ENCODE measurements at places on chromosomes 7 and 10. TPM values are rescaled to one million over a fixed set of nuclear protein-coding genes. Genes with fewer than 3 reads are reported as not detected.

UCMA gene
- total RNA-seq: not detected

TMEM196 gene
- total RNA-seq: not detected

IFIT3 gene
- 0.35 TPM for total RNA-seq

TCF7L2 gene
- total RNA-seq: 0.89 TPM

CDHR1 gene
- total RNA-seq: 1.7 TPM

DNA sequence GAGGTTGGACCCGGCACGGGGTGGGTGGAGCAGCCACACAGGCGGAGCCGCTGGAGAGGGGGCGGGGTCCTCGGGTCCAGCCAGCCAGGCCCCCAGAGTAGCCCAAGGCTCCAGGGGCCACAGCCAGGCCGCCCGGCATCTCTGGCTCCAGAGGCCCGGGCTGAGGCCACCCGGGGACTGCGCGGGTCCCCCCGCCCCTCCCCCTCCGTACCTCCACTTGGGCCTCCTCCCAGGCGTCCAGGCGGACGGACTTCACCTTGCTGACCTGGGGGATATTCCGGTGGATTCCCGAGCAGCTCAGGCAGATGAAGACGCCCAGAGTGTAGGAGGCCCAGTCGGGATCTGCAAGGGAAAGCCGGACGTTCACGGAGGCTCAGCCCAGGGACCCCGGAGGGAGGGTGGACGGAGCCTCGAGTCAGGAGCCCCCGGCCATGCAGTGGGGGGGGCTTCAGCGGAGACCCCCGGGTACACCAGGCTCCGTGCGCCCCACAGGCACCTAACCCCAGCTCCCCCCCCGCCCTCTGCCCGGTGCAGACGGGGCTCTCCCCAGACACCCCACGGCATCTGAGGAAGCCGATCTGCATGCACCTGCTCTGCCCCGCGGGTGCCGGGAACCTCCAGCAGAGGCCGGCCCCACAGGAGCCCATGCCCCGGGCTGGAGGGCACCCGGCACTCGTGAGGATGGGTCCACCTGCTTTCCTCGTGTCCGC, 19.2 kb downstream of the ADAP1 start:
- H3K4me1 ChIP-seq: no peaks in the 10 kb centered on the region
- no peak for DNase-seq
- no peak overlapping the region for H3K4me3 ChIP-seq
- H3K27ac ChIP-seq: no peak overlapping the region
- H3K27me3 ChIP-seq: no peaks in the 10 kb centered on the region

DNA sequence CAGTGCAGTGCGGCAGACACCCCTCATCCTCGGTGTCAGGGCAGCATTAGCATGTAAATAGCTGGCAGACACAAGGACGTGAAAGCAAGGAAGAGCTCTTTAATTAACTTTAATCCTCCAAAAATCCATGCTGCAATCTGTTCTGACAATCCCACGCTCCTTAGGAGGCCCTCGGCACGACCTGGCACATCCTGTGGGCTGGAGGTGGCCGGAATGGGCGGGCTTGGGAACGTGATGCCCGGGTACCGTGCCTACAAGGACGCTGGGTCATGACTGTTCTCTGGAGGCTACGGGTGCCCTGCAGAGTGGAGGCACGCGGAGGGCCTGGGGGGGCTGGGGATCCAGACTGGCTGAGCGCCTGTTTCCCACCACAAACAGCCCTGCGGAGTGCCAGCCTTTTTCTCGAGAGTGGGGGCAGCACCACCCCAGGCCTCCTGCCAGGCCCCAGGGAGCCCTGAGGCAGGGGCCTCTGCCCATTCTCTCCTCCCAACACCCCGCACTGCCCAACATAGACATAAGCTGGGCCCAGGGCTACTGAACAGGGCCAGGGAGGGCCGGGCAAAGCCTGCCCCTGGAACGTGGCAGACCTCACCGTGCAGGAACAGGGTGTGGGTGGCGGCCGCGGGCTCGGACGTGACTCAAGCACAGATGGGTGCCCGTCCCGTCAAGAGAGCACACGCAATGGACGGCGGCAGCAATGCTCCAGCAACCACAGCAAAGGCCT, 189.3 kb downstream of the MAD1L1 start:
- no peak overlapping the region for H3K4me3 ChIP-seq
- no peak overlapping the region for H3K27ac ChIP-seq
- no peaks in the 10 kb centered on the region for H3K36me3 ChIP-seq
- DNase-seq: no peak
- no peaks in the 10 kb centered on the region for H3K27me3 ChIP-seq

- no peaks in the 10 kb centered on the region for H3K27me3 ChIP-seq
- no peak overlapping the region for H3K27ac ChIP-seq
- H3K36me3 ChIP-seq: peaks cover 34% of the 10 kb centered on the region
- no peak for DNase-seq
Measured at GRCh38 chr7:128084896-128085608, 53.8 kb upstream of the LRRC4 start.

DNA sequence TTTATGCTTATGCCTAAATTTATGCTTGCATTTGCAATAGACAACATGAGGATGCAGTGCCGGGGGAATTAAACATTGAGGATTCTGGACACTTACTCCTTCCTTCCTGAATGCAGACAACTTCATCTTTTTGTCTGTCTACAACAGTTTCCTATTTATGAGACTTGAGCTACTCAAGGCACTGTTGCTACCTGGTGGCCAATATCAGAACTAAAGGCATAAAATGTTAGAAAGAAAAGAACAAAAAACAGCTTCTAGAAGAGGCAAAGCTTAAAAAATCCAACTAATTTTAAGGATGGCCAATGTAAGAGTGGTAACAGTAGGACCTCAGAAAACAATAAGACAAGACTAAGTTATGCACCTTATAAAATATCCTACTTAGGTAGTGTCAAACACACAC, 144.5 kb upstream of the PTN start:
- no peak overlapping the region for H3K27ac ChIP-seq
- DNase-seq: no peak
- no peaks in the 10 kb centered on the region for H3K4me1 ChIP-seq
- no peak overlapping the region for H3K4me3 ChIP-seq

DNA sequence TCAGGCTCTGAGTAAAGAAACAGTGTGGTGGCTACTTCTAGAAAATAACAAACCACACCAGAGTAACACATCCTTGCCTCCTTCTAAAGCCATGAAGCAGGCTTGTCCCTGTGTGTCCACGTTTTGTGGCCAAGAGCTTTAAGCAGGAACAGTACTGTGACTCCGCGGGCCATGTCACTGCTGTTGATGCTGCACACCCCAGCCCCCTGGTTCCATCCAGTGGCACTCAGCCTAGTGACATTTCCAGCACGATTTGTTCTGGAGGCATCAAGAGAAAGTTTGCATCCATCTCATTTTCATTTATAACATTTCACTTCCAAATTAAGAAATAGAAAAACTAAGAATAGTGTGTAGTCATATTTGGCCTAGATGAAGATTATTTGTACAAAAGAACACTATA, 211.3 kb downstream of the PAXIP1 start:
- no peaks in the 10 kb centered on the region for H3K27me3 ChIP-seq
- no peak for DNase-seq
- no peaks in the 10 kb centered on the region for H3K4me1 ChIP-seq

GRCh38 chr7:42770114-42770513, 141.8 kb downstream of the C7orf25 start:
- no peak for DNase-seq
- H3K36me3 ChIP-seq: no peaks in the 10 kb centered on the region
- no peaks in the 10 kb centered on the region for H3K27me3 ChIP-seq
- H3K4me1 ChIP-seq: no peaks in the 10 kb centered on the region

DNA sequence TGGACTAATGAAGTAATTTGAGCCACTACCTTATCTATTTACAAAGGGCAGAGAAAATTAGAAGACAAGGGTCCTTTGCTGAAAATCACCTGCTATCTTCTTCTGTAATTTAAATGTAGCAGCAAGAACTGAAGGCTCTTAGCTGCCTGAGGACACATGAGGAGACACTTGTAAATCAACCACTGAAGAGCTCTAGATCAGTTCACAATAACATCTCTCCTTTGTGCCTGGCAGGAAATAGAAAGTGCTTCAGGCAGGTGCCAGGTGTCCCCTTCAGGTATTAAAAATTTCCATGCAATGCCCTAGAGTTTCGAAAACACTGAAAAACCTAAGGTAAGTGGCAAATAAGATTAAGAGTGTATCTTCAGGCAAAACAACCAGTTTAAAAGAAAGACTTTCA, 474.6 kb downstream of the GRM8 start:
- H3K27me3 ChIP-seq: no peaks in the 10 kb centered on the region
- no peaks in the 10 kb centered on the region for H3K4me1 ChIP-seq
- no peaks in the 10 kb centered on the region for H3K36me3 ChIP-seq
- no peak overlapping the region for H3K27ac ChIP-seq
- DNase-seq: no peak

- no peak overlapping the region for H3K4me3 ChIP-seq
- no peak overlapping the region for H3K27ac ChIP-seq
- DNase-seq: no peak
- no peaks in the 10 kb centered on the region for H3K4me1 ChIP-seq
- no peaks in the 10 kb centered on the region for H3K27me3 ChIP-seq
Measured at GRCh38 chr7:37062560-37062859, 338.2 kb upstream of the AOAH start.

DNA sequence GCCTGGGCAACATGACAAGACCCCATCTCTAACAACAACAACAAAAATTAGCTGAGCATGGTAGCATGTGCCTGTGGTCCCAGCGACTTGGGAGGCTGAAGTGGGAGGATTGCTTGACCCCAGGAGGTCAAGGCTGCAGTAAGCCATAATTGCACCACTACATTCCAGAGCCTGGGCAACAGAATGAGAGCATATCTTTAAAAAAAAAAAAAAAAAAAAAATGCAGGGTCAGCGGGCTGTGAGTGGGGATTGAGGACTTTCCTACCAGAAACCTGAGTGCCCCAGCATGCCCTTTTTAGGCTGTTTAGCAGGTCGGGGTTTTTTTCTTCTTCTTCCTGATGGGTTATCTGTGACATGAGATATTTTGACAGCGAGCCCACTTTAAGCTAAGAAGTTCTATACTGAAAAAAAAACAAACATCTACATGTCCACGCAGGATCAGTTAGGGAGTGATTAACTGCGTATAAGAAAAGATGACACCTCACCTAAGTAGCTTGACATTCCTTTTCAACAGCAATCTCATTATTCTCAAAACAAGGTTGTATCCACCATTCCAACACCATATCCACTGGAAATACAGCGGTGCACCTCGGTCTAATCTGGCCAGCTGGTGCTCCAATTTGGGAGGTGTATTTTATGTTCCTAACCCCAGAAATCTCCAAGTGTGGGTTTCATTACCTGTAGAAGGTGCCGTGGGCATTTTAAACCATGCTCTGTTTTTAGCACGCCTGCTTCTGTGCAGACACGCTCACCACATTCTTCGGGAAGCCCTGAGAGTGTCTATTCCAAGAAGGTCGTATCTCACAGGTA, 13.8 kb upstream of the RFC2 start:
- no peak for DNase-seq
- no peak overlapping the region for H3K4me3 ChIP-seq
- no peaks in the 10 kb centered on the region for H3K4me1 ChIP-seq
- no peaks in the 10 kb centered on the region for H3K36me3 ChIP-seq
- H3K27ac ChIP-seq: no peak overlapping the region
- H3K27me3 ChIP-seq: no peaks in the 10 kb centered on the region

DNA sequence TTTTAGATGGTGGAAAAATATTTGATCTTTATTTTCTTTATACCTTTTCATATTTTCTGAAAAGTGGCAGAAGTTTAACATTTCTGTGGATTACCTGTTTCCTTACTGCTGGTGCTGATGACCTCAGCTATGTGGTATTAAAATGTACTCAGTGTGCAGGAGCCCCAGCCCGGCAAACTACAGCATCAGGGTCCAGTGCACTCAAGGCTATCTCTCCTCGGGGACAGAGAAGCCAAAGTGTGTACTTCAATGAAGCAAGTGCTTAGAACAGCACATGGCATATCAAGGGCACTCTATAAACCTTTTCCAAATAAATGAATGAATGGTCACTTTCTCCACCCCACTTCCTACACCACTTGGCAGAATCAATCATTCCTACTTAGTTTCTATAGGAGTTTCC, 111.8 kb downstream of the HIP1 start:
- H3K27me3 ChIP-seq: no peaks in the 10 kb centered on the region
- H3K4me1 ChIP-seq: no peaks in the 10 kb centered on the region
- no peak for DNase-seq
- no peak overlapping the region for H3K4me3 ChIP-seq

DNA sequence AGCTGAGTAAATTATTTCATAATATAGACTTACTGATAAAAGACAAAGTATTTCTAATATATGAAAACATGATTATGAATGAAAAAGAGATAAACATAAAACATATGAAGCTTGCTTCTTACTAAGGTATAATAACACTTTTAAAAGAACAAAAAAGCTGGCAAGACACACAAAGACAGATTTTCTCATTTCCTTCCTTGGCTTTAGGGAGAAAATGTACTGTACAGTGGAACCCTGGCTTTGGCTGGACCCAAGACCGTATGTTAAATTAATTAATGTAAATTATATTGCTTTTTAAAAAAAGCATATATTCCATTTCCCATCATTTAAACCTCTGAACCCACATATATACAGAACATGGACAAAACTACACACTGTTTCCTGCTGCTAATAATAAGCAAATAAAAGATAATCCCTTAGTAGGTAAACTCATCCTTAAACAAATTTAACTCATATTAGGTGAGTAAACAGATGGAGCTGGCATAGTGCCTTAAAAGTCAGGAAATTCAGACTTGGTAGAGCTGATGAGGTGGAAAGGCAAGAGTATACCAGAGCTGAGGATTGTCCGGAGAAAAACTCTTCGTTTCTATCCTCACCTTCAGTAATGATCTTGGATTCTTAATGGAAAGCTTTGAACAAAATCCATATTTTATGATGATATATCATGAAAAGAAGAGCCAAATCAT, 1016.4 kb upstream of the KCND2 start:
- no peaks in the 10 kb centered on the region for H3K36me3 ChIP-seq
